ENCODE measurements at places on chromosomes 4 and X. TPM values are rescaled to one million over a fixed set of nuclear protein-coding genes. Genes with fewer than 3 reads are reported as not detected.

Gene POU4F2
- not detected for total RNA-seq

- DNase-seq = no peak
Measured at GRCh38 chrX:102604327-102604726, 5.0 kb downstream of the ARMCX5 start.

- peak; percentile 35 for DNase-seq
Measured at GRCh38 chrX:70030301-70030767, 19.4 kb downstream of the AWAT2 start.

DNA sequence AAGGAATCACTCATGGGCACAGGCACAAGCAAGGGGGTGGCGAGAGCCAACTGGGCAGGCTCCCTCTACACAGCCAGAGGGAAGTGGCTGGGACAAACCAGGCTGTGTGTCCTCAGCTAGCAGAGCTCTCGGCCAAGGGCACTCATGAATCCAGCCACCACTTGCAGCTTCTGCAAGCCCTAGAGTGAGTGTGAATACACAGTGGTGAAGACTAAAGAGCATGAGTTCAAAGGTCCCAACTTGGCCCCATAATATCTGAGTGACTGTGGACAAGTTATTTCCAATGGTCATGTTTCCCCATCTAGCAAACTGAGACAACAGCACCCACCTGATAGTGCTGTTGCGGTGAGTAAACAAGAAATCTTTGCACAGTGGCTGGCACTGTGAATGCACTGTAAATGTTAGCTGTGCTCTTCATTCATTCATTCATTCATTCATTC is 51.7 kb downstream of the ADGRG2 start:
- no peak for DNase-seq
